ENCODE measurements at places on chromosomes 16 and 17.
A peak's percentile ranks its signal among the peaks of the same experiment; 100 is the strongest.

DNA sequence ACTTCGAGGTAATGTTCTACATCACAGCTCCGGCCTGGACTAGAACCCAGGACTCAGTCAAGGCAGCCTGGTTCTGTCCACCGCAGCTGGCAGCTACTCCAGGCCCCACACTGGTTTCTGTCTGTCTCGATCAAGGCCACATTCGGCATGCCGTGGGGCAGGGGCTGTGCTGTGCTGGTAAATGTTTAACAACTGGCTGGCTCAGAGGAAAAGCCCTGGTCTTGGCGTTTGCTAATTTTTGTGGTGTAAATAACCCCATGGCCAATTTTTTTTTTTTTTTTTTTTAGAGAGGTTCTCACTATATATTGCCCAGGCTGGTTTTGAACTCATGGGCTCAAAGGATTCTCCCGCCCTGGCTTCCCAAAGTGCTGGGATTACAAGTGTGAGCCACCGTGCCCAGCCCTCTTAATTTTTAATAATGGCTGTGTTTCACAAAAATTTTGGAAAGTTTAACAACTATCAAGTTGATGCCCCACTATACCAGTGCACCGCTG, 328 bp upstream of the DRC7 start:
- DNase-seq, result no peak

DNA sequence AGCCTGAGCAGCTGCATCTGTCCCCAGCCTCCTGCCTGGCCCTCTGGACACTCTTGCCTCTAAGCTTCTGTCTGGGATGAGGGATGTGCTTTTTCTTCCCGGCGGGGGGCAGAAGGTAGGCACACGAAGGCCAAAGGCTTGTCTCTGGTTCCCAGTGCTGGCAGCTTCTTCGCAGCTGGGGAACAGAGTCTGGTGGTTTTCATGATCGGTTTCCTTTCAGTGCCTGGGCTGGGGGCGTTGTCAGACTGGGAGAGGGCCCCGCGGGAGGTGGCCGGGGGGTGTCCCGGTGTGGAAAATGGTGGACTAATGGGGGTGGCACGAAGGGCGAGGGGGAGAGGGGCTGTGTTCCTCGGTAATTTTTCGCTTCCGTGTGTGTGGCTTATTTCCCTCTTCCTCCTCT, 988 bp downstream of the RAP1GAP2 start:
- DNase-seq, result no peak

- DNase-seq, result no peak
These were observed 83.3 kb downstream of the GSG1L start for GRCh38 chr16:27980076-27980775.

DNA sequence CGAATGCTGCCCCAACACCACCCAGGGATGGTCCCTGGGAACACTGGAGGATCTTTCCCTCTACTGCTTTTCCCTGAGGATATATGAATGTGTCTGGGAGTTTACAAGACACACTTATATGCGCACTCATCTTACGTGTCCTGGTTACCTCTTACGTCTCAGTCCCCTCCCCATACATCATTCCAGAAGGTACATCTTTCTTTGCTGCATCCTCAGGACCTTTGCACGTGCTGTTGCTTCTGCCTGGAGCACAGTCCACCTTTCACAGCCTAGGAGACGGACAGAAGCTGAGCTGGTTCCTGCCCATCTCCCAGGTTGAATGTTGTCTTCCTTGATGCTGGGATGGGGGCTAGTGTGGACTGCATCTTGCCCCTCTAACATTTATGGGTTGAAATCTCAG, 153.0 kb upstream of the FOXF1 start:
- no peak for DNase-seq

DNA sequence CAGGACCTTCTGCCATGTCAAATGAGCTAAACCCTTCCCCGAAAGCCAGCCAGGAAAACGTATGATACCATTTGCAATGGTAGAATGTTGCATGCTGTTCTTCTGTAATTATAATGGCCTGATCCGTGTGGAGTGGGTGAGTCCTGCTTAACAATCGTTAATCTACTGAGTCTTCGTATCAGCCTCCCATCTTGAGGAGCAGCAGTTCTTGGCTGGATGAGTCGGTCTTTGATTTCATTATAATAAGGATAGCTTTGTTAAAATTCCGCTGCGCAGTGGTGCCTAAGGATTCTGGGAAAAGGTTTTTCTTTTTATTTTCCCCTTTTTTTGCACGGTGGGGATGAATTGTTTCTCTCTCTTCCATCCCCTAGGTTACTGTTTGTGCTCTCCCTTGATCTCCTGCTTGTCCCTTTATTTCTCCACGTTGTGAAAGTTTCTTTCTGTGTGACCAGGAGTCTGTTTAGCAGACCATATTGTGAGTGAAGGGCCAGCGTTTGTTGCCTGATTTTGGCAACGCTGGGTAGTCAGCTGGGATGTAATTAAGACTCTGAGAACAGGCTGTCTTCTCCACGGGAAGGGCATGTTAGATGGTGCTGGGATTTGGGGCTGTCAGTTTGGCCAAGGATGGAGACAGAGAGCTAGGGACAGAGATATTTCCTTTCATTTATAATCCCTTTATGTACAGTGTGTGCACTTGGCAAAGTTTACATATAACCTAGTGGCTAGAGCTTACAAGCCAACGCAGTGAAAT, 263.0 kb downstream of the FTO start:
- DNase-seq, result no peak

- no peak for DNase-seq
These were observed 60.2 kb upstream of the CLEC18A start for GRCh38 chr16:69890892-69891282.

GRCh38 chr17:22277595-22277994, 585.3 kb downstream of the KCNJ18 start:
- DNase-seq, result no peak

- peak; percentile 83 for DNase-seq
These were observed 45.8 kb upstream of the PVALEF start for GRCh38 chr17:81119223-81120148.

DNA sequence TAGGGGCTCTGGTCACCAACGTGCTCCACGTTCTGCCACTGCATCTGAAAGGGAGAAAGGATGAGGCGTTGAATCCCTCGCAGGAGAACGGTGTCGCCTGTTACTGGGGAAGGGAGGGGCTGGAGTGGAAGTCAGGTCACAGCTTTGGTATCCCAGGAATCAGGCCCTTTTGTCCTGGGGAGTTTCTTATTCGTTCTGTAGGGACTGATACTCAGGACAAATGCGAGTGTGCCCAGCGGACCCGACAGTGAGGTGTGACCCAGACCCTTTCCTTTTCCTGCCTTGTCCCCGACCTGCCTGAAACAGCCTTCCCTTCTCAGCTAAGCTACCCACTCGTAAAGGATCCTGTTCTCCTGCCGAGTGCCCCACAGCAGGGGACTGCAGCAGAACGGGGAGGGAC, 177.5 kb downstream of the VPS53 start:
- no peak for DNase-seq

GRCh38 chr16:65118871-65119270, 3.0 kb downstream of the CDH11 start:
- no peak for DNase-seq

DNA sequence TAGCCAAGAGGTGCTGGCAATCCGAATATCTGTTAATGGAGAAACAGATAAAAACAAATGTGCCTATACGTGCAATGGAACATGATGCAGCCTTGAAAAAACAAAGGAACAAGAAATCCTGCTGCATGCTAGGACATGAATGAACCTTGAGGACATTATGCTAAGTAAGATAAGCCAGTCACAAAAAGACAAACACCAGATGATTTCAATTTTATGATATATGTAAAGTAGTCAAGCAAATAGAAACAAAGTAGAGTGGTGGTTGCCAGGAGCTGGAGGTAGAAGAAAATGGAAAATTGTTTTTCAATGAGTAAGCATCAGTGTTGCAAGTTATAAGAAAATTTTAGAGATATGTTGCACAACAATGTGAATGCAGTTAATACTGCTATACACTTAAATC, 409.7 kb upstream of the CDH8 start:
- DNase-seq, result no peak

DNA sequence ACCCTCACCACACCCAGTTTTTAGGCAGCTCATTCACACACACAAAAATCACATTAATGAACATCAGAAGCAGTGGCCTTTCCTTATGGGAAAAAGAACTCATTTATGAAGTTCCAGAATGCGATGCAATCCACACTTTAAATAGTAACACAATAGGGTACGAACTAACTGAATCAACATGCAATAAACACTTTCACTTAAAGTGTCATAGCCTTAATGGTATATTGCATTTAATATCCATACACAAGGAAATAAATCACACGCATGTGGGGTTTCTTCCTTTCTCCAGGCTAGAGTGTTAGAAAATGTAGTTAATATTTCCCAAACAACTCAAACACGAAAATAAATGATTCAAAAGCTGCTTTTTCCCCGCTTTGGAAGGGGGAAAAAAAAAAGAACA, 19.7 kb downstream of the ADCY9 start:
- DNase-seq, result no peak

- no peak for DNase-seq
These were observed 92.5 kb downstream of the SSH2 start for GRCh38 chr17:29837531-29837930.

DNA sequence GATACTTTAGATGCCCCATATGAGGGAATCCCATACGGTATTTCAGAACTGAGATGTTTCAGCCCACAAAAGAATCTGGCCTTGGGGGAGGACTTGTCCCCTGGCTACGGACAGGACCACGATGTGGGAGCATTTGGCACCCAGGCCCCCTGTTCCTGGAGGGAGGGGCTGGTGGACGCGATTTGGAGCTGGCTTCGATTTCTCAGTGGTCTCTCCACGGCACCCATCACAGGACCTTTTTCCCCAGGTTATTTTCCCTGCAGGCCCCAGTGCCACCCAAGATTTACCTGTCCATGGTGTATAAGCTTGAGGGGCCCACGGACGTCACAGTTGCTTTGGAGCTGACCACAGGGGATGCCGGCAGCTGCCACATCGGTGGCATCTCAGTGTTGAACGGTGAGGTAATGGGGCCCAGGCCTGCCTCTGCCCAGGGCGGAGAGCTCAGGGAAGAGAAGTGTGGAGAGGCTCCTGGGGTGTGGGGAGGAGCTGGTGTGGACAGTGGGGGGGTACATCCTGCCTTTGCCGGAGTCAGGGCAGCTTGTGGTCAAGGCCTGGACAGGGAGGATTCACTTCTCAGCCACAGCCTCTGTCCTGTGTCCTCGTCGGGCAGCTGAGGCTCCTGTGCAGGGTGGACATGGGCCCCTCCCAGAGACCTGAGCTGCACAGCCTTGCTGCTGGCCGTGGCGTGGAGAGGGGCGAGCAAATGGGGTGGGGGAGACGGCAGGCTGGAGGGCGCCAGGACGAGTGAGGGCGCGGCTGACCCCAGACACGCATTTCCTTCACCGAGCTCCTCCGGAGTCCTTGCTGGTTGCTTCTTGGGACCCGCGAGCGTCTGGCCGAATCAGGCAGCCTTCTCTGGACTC, 9.9 kb downstream of the ENGASE start:
- no peak for DNase-seq

DNA sequence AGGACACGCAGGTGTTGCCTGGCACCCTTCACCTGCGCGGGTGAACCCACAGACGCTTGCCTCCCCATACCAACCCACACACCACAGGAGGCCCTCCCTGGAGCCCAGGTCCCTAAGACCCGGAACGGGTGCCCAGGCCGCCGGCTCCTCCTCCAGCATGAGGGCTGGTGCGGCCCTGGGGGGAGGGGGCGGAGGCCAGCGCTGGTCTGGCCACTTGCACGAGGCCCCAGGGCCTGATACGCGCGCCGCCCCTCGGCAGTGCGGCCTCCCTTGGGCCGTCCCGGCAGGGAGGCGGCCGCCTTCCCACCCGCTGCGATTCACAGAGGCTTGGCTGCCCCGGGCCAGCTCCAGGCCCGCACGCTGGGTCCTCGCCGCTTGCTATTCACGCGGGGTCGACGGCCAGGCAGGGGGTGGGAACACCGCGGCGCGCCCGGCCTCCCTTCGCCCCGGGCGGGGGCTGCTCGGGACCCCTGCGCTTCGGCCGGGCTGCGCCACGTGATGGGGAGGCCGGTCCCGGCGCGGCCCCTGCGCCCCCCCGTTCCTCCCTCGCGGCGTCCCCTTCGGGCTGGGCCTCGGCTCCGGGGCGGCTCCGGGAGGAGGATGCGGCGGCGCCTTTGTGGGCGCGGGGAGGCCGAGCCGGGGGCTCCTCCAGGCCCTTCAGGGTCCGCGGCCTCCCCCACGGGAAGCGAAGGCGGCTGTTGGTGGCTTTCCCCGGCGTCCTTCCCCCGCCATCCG, 685 bp downstream of the FASN start:
- DNase-seq, result no peak

- DNase-seq, result no peak
These were observed 789.9 kb upstream of the KIF2B start for GRCh38 chr17:53032861-53033271.

DNA sequence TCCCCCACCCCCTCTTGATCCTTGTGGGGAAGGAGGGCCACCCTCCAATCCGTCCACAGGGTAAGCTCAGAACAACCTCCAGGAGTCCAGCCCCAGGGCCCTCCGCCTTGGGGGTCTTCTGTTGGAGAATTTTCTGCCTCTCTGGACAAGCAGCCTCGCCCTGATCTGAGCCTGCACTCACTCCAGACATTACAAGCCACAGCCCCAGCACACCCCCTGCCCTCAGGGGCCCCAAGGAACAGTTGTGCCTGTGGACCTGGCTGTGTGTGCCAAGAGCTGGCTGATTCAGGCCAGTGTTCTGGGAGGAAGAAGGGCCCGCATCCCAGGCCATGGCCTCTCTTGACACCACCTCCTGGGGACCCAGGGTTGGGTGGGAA, 477 bp upstream of the ARHGAP27 start:
- DNase-seq, result no peak

DNA sequence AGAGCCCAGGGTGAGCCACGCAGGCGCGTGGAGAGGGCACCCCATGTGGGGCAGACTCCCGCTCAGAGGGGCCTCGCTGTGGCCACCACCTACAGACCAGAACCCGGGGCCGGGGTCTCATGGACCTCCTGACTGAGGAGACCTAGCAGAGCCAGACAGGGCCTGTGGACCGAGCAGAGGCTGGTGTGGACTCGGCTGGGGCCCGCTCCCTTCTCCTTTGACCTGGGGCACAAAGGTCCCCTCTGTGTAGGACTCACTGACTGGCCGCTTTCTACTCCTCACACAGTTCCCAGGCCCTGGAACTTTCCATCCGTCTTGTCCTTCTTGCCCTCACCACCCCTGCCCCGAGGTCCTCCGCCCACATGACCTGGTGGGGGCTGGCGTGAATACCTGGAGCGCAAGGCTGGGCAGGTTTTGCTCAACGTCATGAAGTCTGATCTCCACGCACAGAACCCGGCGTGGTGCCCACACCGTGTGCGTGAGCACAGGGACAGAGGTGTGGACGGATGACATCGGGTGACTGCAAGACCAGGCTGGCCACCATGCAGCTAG, 44.7 kb upstream of the ACSF3 start:
- no peak for DNase-seq

- no peak for DNase-seq
These were observed 18.0 kb downstream of the CCR7 start for GRCh38 chr17:40547079-40547784.

- DNase-seq, result no peak
These were observed 562.8 kb downstream of the MAF start for GRCh38 chr16:79037521-79038373.

DNA sequence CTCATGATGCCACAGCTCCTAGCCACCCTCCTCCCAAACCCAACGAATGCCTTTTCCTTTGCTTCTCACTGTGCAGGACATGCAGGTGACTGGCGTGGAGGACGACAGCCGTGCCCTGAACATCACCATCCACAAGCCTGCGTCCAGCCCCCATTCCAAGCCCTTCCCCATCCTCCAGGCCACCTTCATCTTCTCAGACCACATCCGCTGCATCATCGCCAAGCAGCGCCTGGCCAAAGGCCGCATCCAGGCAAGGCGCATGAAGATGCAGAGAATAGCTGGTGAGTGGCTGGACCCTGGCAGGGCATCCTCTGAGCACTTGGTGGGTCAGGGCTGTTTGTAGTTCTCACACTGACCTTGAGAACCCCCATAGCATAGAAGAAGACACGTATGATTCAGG, 132.3 kb downstream of the SOCS1 start:
- DNase-seq, result no peak

Data from tibial nerve (tissue), 4 donors.